Upper lobe of right lung (tissue), 1 donor: ENCODE measurements at places on chromosomes 12 and 14.

DNA sequence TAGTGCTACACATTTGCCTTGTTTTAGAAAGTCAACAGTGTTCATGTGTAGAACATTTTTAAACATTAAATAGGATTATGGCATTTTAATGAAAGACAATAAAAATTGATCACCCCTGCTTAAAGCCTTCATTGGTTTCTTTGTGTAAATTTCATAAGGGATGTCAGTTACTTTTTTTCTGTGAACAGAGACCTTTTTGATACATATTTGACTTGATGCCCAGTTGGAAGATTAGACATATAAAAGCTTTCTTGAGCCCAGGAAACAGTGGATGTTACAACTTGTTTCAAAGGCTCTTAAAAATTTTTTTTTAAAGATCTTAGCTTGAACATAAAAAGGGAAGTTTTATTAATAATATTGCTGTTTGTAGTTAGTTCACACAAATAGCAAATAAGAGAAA, 168.7 kb upstream of the PDZRN4 start:
- no peaks in the 10 kb centered on the region for H3K4me1 ChIP-seq
- DNase-seq, result no peak
- H3K4me3 ChIP-seq, result no peak overlapping the region
- no peaks in the 10 kb centered on the region for H3K36me3 ChIP-seq
- no peak overlapping the region for H3K27ac ChIP-seq

GRCh38 chr14:30751646-30752416, 122.5 kb upstream of the COCH start:
- H3K27me3 ChIP-seq, result no peaks in the 10 kb centered on the region
- no peak for DNase-seq
- H3K4me3 ChIP-seq, result no peak overlapping the region
- H3K36me3 ChIP-seq, result no peaks in the 10 kb centered on the region
- no peak overlapping the region for H3K27ac ChIP-seq

DNA sequence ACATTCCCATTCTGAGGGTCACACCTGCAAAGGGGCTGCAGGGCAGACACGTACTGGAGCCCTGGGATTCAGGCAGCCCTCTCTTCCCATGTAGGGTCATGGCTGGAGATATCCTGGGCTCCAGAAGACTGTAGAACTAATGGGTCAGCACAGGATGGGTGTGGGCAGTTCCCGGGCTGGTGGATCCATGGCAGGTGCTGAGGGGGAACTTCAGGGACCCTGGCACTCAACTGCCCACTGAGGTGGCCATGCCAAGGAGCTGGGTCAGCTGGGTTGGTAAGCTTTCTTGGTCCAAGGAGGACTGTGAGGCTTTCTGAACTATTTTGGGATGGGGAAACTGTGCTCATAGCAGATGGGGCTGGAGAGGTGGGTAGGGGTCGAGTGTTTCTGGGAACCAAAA, 183.4 kb upstream of the RTL1 start:
- H3K4me3 ChIP-seq, result no peak overlapping the region
- no peaks in the 10 kb centered on the region for H3K27me3 ChIP-seq
- DNase-seq, result peak; percentile 34
- no peaks in the 10 kb centered on the region for H3K36me3 ChIP-seq

- peak overlapping the region; percentile 26 for H3K27ac ChIP-seq
- H3K4me1 ChIP-seq, result peaks cover 10% of the 10 kb centered on the region
- H3K36me3 ChIP-seq, result peaks cover 4% of the 10 kb centered on the region
- DNase-seq, result no peak
Observed at GRCh38 chr14:75720842-75721498, 59.9 kb downstream of the TTLL5 start.
